ENCODE measurements at places on chromosomes 2 and 18.

DNA sequence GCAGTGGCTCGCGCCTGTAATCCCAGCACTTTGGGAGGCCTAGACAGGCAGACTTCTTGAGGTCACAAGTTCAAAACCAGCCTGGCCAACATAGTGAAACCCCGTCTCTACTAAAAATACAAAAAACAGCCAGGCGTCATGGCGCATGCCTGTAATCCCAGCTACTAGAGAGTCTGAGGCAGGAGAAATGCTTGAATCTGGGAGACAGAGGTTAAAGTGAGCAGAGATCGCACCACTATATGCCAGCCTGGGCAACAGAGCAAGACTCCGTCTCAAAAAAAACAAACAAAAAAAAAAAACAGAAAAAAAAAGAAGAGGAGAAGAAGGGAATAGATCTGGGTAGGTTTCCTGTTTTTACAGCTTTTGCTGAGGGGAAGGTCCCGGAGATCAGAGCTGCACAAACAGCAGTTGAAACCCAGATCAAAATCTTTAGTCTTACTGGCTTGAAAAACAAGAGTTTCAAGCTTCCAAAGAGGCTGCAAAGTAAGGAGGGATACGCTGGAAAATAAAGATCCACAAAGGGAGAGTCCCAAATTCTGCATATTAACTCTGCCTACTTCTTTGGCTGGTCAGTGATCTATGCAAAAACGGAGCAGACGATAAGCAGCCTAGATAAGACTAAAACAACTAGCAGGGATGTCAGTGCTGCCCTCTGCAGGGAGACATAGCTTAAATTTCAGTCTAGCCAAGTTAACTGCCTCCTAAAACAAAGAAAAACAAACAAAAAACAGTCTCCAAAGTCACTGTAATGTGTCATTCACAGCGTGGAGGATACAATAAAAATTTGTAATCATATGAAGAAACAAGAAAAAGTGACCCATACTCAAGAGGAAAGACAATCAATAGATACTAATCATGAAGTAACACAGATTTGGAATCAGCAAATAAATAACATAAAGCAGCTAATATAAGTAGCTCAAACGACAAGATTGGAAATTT lies 74.1 kb downstream of the TLK1 start:
- DNase-seq: no peak

DNA sequence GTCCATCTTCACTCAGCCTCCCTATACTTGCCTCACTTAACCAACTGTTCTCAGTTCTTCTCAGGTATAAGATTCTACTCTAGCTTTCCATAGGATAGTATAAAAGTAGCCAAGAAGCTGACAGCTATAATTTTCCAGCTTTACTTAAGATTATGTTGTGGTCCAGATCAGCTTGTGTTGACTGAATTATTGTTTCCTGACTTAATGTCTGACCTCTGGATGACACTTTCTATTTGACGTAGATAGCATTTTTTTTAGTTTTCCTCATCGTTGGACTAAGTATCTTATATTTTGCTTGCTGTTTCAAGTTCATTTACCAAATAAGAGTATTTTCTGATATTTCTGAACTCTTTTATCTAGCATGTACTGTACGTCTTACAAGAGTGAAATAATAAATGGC lies 1272.5 kb upstream of the CDH2 start:
- DNase-seq: no peak

GRCh38 chr18:60898111-60898510 lies 435.1 kb upstream of the CDH20 start:
- no peak for DNase-seq

DNA sequence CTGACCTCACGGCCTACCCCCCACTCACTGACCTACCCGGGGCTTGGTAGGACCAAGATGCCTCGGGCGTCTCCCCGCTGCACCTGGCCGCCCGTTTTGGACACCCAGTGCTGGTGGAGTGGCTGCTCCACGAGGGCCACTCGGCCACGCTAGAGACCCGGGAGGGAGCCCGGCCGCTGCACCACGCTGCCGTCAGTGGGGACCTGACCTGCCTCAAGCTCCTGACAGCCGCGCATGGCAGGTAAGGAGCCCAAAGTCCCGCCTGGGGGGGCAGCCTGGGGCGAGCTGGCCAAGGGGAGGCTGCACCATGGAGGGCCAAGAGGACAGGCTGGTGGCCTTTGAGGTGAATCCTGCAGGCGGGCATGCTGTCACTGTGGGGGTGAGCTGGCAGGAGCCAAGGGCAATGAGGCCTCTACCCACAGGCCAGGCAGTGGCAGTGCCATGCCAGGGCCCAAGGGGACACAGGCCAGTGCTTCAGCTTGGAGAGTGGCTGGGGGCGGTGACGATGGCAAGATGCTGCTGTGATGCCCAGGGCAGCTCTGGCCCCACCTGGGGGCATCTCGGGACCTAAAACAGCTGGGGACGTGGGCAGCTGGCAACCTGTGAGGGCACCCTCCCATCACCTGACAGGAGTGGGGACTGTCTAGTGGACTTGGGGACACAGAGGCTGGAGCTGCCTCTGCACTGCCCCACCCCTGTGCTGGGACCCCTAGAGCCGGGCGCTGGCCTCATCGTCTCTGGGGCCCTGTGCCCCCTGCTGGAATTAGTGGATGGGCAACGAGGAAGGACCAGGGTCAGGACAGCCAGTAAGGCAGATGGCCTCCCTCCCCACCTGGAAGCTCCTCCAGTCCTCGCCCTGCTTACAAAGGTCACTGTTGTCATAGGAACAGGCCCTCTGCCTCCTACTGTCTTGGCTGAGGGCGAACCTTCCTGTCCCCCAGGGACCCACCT lies 2.0 kb downstream of the ESPNL start:
- DNase-seq: no peak

GRCh38 chr2:119425620-119426395 lies 5.8 kb upstream of the TMEM37 start:
- no peak for DNase-seq

DNA sequence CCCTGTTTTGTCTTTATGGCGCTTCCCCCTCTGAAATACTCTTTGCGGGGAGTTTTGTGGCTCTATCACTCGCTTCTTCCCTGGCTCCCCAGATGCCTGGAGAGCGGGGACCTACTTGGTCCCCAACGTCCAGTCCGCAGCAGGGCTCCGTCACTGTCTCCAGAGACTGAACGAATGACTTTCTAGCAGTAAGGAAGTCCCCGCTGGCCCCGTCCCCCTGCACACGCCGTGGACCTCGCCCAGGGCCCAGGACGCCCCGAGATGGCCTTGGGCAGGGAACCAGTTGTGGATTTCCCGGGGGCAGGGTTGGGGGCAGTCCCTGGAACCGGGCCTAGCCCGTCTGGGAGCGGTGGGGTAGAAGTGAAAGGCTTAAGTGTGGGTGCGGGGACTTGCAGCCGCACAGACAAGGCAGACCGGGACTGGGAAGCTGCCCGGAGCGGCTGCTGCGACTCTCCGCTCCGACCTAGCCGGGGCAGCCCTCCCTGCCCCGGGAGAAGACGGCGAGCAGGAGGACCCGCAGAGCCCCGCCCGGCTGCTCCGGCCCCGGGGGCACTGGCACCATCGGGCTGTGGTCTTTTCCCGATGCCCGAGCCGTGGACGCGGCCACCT lies 821 bp upstream of the EPHA4 start:
- no peak for DNase-seq

All from NCI-H2081 treated with DMSO at 0.1 percent for 48 hours (cell line).